ENCODE measurements at places on chromosomes 12 and 14. TPM values are rescaled to one million over a fixed set of nuclear protein-coding genes. Genes with fewer than 3 reads are reported as not detected.

Gene CCND2
- total RNA-seq, result 201 TPM

Gene DDIT3
- total RNA-seq, result 8.3 TPM

Gene CAPZA3
- total RNA-seq, result not detected

Gene ADCY6
- total RNA-seq, result 7.1 TPM

DNA sequence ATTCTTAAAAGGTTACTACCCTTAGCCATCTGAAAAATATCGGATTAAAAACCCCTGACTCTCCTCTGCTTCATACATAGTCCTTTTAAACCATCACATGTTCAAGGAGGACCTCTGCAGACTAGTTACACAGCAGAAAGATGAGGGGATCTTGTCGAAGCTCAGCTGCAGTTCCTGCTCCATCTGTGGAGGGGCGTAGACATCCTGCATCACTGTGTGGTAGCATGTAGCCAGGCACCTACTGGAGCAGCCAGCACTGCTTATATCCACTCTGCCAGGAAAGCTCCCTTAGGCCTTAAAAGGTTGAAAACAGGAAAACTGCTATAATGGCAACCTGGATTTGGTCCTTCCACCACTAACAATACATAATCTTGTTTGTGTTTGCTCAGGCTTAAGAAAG lies 57.6 kb upstream of the STRN3 start:
- no peak for DNase-seq

DNA sequence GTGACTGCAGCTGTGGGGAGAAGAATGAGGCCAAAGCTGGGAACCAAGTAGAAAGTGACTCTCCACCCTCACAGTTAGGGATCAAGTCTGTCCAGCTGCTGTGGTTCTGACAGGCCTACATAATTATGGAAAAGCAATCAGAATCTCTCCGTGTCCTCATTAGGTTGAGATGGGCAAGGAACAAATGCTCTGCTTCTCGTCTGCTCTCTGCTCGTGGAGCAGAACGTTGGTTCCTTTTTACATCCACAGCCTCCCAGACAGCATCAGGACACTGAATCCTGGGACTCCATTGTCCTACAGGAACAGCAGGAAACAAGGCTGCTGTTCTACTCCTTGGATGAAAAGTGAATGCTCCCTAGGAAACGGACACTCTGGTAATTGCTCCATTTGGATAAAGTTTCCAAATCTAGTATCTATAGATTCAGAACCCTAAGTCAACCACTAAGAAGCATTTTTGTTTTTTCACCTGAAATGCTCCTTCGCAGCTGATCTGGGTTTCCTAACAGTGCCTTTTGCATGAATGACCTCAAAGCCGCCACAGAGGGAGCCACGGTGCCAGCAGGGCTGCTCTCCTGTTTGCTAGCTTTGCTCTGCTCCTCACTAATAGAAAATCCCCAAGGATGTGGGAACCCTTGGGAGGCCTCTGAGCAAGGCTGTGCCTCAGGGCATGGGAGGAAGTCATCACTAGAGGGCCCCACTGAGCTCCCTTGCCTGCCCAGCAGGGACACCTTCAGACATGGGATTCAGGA lies 102.0 kb downstream of the EGLN3 start:
- peak; percentile 72 for DNase-seq

GRCh38 chr14:88069677-88070076 lies 64.7 kb downstream of the GPR65 start:
- DNase-seq, result no peak

Gene COCH
- 11.4 TPM for total RNA-seq

GRCh38 chr12:93902736-93903562 lies 225.8 kb downstream of the CRADD start:
- DNase-seq, result no peak

DNA sequence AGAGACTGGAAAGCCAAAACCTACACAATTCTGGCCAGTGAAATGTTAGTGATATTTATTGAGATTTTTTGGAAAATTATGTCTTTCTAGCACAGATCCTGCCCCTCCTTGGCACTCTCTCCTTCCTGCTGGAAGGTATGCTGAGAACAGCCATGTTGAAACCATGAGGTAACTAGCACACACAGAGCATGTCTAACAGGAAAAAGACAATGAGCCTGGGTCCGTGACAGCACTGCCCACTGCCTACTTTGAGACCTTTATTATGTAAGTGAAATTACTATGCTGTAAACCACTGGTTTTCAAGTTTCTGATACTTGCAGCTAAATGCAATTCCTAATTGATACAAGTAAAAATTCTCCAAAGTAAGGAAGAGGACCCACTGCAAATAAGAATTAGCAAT lies 81.6 kb upstream of the SINHCAF start:
- no peak for DNase-seq

Gene TAS2R20
- total RNA-seq, result 0.38 TPM

Gene IKBIP
- total RNA-seq, result 16.9 TPM
